ENCODE measurements at places on chromosomes 4 and X.

DNA sequence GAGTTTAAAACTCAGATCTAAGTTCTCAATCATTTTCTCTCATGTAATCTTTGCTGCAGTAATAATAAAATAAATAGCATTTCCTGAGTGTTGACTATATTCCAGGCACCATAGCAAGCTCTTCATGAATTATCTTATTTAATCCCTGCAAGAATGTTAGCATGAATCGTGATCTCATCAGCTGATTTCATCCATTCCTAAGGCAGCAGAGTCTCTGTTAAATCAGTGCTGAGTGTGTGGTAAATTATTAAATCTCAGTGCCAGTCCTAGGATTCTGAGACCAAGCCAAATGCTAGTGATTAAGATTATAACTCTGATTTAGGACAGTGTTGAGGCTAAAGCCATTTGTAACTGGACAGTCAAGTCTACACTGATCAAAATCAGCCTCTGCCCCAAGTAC, 240.3 kb upstream of the TAPT1 start:
- no peak for DNase-seq

DNA sequence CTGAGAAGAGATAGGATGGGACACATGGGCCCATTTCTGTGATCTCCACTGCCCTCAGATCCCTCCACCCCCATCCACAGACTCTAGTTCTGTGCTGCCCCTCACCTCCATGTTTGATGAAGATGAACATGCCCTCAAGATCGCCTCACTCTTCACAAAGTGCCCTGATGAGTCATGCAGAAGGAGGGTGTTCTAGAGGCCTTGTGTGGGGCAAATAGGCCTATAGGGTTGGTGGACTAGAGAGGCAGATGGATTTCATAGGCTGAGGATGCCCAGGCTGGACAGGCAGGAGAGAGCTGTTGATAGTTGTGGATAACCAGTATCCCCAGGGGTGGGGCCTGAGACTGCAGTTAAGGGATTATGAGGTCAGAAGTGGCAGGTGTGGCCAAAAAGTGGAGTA, at the start of gene CXorf65:
Gene CXorf65, minus strand, starts transcription at position 314 of the 400 bp plus-strand sequence. Its CDS starts 184 bp downstream, at position 130.
- no peak for DNase-seq

GRCh38 chr4:8149664-8150063, 8.9 kb downstream of the ABLIM2 start:
- DNase-seq = no peak

DNA sequence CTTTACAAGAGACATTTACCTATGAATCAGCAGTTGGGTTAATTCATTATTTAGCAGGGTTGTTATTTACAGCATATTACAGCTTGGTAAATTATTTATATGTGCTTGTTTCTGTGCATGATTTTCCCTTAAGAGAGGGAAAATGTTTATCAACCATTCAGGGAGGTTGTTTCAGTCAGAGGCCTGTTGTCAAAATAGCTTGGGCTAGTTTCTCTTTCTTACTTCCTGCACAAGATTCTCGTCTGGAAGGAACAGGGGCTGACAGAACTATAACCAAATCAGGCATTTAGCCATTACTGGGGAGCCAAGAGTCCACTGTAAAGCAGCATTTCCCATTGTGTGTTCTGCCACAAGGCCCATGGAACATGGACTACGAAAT, 135.8 kb downstream of the HS6ST2 start:
- DNase-seq = no peak

GRCh38 chr4:123421227-123421936, 24.8 kb downstream of the SPRY1 start:
- no peak for DNase-seq

DNA sequence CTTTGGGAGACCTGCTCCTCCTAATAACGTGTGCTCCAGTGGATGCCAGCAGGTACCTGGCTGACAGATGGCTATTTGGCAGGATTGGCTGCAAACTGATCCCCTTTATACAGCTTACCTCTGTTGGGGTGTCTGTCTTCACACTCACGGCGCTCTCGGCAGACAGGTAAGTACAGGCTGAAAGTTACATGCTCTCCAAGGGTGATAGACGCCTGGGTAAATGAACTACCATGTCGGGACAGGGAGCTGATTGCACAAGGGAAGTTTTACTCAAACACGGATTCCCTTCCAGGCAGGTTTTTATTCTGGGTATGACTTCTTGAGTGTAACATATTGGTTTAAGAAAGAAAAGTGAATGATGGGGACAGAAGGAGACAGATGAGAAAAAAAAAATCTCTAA, 836 bp downstream of the GRPR start:
- DNase-seq = no peak

- no peak for DNase-seq
Measured at GRCh38 chrX:112473654-112474053, 206.1 kb downstream of the LHFPL1 start.

DNA sequence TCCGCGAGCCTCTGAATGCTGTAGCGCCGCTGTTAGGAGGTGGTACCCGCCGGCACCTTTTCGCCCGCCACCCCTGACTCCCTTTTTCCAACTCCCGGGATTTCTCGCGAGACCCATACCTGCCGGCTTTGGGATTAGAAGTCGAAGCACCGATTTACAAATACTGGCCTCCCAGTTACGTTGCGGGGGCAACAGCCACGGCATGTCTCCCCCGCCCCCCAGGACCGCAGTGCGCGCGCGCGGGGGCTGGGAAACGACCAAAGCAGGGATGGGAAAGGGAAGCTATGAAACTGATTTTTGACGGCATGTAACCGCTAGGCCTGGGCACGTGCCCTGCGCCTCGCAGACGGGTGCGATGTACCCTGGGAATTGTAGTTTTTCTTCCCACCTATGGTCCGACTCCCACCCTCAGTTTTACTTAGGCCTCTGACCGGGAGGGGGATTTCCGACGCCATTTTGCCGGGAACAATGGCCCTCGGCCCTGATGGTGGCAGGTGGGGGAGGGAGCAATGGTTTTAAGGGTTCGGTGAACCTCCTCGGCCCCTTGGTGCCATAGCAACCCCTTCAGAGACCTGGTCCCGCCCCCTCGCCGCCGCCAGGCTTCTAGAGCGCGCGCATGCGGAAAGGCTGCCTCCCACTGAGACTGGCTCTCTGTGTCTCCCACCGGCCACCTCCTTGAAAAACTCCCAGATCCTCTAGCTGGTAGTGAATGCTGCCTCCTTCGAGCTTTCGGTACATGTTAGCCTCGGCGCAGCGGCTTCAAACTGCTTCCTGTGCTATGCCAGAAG, 772 bp upstream of the WNK3 start:
- peak; percentile 3 for DNase-seq

DNA sequence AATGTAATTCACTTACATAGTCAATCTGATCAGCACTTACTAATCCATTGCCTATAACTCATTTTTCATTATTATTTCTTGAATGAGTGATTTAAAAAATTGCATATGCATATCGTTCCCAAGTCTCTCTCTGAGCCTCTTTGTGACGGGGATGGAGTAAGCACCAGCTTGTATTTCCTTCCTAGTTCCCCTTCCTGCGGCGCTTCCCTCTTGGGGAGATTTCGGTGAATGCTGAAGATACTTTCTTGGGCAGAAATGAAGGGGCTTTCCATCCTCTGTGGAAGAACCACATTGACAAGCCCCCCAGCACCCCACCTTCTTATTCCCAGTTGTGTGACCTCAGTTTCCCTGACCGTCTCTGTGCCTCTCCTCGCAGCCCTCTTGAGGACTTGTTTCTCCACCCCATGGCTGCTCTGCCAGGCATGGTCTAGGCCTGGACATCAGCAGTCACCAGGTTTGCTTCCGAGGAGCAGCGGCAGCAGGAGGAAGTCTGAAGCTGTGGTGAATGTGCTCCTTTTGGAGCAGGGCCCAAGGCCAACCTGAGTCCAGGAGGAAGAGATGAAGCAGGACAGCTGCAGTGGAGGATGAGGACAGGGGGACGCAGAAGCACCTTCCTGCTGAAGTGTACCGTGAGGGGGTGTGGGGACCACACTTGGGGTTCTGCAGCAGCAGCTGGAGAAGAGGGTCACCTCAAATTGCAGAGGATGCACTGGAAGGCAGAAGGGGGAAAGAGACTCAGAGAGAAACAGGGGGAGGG, 124.9 kb downstream of the IRF2 start:
- no peak for DNase-seq

- no peak for DNase-seq
Measured at GRCh38 chrX:55867181-55867651, 149.7 kb downstream of the RRAGB start.

GRCh38 chr4:78956975-78957374, 17.7 kb upstream of the PAQR3 start:
- DNase-seq = no peak

DNA sequence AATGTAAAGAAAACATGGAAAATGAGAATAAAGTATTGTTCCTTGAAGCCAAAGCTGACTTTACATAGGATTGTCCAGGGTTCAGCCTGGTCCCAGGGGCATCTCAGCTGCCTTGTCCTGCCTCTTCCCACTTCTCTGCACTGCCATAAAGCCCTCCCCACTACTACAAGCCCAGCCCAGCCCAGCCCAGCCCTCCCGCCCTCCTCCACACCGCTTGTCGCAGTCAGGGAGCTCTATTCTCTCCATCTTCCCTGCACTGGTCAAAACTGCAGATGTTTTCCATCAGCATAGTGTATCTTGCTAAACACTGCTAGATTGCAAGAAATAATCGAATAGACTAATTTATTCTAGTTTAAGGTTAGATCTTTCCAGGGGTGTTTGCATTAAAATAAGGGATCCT, 100.3 kb downstream of the TENM3 start:
- DNase-seq = no peak

DNA sequence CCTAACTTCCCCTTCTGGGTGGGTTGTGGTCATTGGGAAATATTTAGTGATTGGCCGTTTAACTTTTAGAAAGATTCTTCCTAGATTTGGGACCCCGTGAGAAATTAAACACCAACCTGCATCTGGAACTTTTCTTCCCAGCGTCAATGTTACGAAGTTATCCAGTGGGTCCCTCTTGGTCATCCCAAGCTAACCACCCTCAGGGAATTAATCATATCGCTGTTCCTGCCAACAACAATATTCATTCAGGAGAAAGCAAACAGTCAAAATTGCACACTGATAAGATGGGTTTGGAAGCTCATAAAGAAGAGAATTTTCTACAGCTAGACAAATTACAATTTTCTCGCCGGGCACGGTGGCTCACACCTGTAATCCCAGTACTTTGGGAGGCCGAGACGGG, 121.2 kb upstream of the STX18 start:
- no peak for DNase-seq

DNA sequence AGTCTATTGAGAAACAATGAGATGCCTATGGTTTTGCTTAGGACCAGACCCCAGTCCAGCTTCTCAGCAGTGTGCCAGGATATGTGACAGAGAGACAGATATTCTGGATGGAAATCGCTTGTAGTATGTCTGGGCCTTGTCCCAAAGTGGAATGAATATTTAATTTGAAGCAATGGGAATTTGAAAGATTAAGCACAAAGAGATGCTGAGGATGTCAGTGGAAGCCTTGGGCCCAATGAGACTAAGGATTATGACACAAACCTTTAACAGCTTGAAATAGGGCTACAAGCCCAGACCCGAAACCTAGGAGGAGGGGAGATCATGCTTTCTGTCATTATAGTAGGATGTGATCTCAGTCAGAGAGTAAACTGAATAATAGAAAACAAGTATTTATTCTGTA, 459.2 kb downstream of the FAT4 start:
- no peak for DNase-seq

- peak; percentile 10 for DNase-seq
Measured at GRCh38 chr4:185039508-185040273, 21.4 kb downstream of the HELT start.

GRCh38 chr4:42641161-42641560, 15.7 kb downstream of the ATP8A1 start:
- no peak for DNase-seq

- no peak for DNase-seq
Measured at GRCh38 chrX:24204331-24204730, 54.8 kb downstream of the ZFX start.

DNA sequence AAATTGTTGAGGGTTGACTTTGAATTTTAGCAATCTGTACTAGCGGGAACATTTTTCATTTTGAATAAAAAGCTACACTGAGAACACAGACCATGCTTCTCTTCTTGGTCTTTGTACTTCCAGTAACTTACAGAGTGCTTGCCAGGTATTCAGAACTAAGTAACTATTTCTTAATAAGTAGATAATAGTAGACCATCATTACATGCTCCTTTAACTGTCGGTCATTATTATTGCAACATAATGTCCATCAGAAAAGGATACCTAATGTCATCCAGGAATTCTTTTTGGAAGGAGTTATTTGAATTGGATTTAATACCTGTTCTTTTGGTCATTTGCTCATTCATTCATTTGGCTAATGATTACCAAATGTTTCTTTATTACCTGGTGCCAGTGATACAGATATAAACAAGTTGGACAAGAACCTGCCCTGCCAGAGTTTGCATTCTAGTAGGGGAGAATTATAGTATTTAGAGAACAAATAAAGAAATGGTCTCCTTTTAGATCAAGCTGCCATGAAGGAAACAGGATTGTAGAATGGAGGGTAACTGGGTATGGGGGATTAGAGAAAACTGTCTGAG, 32.7 kb downstream of the CWH43 start:
- DNase-seq = no peak

DNA sequence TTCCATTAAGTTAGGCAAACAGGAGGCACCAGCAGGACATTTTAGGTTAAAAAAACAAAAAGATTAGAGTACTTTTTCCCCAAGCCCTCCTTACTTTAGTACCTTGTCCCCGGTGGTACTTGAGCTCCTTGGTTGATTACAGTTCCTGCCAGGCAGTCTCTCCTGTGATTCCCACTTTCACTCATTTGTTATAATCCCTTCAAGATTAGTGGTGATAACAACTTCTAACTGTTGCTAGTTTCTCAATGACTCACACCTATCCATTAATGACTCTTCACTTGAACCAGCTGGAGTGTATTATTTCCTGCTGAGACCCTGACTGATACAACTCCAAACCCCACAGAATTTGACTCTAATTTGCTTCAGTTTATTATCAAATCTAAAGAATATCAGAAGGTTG, 765.0 kb upstream of the DIAPH2 start:
- no peak for DNase-seq

DNA sequence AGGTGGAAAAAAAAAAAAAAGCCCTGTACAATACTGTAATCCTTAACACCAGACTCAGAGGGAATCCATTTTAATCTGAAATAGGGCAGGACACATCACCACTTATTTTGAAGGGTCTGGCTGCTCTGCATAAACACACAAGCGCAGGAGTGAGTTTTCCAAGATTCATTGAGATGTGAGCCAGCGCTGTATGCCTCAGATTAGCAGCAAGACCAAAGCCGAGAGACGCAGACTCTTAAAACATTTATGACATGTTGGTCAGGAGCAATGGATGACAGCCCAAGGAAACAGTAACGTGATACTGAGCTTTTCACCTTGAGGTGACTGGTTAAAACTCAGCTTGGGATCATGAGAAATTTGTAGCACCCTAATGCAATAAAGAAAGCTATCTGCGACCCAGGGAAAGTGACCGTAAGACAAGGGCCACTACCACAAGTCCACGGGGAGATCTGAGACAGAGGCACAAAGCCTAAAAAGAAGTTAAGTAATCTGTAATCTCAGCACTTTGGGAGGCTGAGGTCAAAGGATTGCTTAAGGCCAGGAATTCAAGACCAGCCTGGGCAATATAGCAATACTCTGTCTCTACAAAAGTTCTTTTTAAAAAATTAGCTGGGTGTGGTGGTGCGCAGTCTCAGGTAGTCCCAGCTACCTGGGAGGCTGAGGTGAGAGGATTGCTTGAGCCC, 210.6 kb downstream of the COL25A1 start:
- DNase-seq = no peak

GRCh38 chr4:166228112-166228511, 355.1 kb downstream of the TLL1 start:
- DNase-seq = no peak

GRCh38 chr4:38832206-38832605, 24.4 kb downstream of the TLR6 start:
- no peak for DNase-seq

GRCh38 chr4:152065545-152065944, 304.7 kb upstream of the GATB start:
- DNase-seq = no peak

Measured in stimulated activated CD8-positive, alpha-beta memory T cell treated with anti-CD3 and anti-CD28 coated beads, Interleukin-7, amount 100 ng/mL, for 1 hour (primary cell).